ENCODE measurements at places on chromosomes 11 and 22. TPM values are rescaled to one million over a fixed set of nuclear protein-coding genes. Genes with fewer than 3 reads are reported as not detected.

The PLAAT5 gene
- not detected for total RNA-seq

The MPZL2 gene
- total RNA-seq = 1.1 TPM

The OR52R1 gene
- total RNA-seq = not detected

The MYBPC3 gene
- total RNA-seq = not detected

The OR8G1 gene
- total RNA-seq = not detected

The UPK3A gene
- total RNA-seq = not detected

The PATE2 gene
- 0.38 TPM for total RNA-seq

The ARHGAP20 gene
- 2.3 TPM for total RNA-seq
